ENCODE measurements at places on chromosomes 6 and 20.
A peak's percentile ranks its signal among the peaks of the same experiment; 100 is the strongest.

DNA sequence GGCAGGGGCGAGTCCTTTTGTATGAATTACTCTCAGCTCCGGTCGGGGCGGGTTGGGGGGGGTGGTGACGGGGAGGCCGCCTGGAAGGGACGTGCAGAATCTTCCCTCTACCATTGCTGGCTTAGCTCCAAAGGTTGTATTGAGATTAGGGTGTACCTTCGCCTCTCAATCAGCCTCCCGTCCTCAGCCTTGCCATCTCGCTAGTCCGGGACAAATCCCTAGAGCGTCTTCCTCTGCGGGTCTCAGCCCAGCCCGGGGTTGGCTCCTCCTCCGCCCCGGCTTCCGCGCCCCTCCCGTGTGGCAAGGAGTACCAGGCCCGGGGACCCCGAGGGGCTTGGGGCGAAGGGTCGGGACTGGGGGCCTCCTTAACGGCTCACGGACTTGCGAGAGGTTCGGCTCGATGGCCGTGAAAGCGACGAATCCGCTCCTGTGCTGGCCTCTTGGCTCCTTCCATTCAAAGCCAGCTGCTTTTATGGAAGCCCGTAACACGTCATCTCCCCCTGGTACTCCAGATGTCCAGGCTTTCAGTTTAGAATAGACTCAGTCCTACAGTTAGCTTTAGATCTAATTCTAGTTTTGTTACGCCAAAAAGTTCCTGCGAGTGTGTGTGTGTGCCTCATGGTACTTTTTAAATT lies 636 bp upstream of the EEF1A1 start:
- no peak for DNase-seq

DNA sequence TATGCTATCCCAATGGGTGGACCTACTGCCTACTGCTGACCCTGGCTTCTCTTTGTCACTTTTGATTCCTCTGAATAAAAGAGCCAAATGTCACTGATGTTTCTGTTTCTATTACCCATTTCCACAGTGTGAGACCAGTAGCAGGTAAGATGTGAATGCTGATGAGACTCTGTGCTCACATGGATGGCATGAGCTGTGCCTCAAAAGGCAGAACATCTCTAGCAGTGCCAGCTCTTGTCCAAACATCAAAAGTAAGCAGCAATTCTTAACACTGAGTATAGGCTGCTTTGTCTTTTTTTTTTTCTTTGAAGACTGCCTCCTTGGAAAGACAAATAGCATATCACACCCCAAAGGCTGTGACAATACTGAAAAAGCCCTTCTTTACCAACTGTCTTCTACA lies 459.2 kb upstream of the RUNX2 start:
- DNase-seq: no peak

GRCh38 chr6:79628466-79629288 lies 2.5 kb upstream of the SH3BGRL2 start:
- no peak for DNase-seq

DNA sequence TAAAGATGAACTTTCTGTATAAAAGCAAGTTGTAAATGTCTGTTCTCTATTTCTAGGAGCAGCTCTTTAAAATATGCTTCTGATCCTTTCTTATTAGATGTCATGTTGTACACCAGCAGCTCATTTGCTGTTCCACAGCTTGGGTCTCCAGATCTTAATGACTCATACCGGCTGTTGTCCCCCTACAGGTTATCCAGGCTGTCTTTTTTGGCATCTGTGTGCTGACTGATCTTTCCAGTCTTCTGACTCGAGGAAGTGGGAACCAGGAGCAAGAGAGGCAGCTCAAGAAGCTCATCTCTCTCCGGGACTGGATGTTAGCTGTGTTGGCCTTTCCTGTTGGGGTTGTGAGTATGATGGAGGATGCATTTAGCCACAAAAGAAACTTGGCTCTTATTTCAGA lies 76.0 kb downstream of the AIG1 start:
- no peak for DNase-seq

DNA sequence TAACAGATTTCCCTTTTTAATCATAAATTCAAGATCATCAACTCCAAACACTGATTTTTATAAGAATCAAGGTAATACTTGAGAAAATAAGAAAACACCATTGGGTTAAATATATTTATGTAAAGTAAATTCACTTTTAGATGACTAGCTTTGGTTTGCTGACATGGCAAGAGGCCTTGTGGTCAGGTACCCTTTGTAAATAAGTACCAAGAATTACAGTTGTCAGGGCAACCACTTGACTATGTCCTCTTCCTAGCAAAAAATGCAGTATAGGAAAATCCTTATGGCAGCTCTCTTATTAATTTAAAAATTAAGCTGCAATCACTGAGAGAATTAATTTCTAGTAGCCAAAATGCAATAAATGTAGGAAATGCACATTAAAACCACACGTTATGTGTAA lies 153.8 kb downstream of the INSM1 start:
- DNase-seq: no peak

DNA sequence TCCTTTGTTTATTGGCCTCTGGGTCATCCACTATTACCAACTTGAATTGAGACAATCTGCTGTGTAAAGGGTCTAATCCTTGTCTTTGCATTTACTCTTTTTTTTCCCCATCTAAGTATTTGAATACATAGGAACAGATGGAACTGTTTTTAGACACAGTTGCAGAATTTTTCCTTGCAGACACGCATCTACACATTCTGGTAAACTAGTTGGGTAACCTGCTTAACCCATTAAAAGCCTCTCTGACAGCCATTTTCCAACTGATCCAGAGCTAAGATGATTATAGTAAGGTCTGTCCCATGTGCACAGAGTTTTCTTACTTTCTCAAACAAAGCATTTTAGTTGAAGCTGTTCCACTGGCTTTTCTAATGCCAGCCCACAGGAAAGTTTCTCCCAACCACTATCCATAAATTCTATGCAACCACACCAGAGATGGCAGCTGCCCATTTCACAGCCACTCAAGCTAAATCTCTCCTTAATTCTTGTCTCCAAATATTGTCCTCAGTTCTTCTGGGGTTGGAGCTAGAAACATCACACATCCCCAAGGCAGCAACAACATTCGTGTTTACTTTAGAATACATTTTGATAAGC lies 492.1 kb downstream of the MAFB start:
- no peak for DNase-seq

- no peak for DNase-seq
Measured at GRCh38 chr20:54068495-54068894, 1.9 kb downstream of the BCAS1 start.

GRCh38 chr6:71982389-71982788 lies 96.0 kb downstream of the RIMS1 start:
- no peak for DNase-seq

DNA sequence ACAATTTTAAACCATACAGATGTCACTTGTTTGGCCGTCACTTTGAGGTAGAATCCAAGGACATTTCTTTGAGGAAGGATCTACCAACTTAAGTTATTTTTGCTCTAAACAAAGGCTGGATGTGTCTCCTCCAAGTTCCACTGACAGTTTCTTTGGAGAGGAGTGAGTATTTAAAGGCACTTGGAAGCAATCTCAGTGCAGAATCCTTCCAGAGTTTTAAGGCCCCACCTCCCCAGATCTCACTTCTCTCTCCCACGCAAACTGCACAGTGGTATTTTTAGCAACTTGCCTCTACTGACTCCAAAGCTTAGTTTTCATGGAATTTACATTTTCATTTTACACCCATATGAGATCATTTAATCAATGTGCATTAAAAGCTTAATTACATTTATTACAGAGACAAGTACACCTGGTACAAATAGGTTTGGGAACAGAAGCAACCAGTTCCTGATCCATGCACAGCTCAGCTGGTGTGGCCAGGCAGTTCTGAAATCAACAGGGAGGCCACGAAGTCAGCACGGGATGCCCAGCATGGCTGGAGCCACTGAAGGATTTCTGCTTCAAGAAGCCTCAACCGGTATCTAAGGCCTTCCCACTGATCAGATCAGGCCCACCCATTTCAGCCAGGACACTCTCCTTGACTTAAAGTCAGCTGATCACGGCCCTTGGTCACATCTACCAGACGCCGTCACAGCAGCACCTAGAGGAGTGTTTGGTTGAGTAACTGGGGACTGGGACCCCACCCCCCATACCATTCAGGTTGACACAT lies 109.8 kb downstream of the SYCP2 start:
- no peak for DNase-seq

DNA sequence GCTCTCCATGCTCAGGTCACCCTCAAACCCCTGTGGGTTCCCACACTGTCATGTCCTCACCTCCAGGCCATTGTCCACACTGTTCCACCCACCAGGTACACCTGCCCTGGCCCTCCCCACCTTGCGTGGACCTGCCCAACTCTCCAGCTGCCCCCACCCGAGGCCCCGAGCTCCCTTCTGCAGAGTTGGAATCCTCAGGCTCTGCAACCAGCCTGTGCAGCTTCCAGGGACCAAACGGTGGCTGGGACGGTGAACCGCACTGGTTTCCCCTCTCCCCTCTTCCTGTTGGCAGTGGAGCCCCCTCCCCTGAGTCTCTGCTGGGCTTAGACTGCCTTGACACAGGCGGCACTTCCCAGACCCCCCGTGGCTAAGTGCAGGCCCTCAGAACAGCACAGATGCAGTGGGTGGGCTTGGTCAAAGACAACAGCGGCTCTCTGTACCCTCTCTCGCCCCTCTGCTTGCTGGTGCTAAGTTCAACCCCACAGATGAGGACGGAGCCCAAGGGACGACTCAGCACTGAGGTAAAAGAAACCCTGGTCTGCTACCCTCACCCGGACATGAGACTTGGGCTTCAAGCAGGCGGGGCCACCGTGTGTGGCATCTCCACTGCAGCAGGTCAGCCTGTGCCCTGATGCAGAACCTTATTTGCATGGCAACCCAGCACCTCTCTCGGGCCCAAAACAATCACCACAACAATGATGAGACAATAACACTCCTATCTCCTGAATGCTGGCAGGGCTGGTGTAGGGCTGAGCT lies 11.0 kb downstream of the ZBP1 start:
- DNase-seq: no peak

DNA sequence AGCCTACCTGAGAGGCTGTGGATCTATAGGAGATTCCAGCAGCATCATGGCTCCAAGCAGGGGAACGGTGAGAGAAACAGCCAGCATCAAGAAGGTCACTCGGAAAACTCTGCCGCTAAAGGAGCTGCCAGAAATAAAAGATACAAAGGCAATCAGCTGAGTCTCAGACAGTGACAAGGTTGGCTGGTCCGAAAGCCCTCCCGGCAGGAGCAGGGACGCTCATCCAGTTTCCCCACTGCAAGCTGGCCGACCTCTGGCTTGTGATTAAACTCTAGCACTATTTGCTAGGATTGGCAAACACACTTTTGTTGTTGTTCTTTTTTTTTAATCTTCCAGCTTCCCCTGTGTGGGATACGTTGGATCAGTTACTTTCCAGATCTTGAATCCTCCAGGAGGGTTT lies 8.7 kb downstream of the APMAP start:
- no peak for DNase-seq

- no peak for DNase-seq
Measured at GRCh38 chr20:47638851-47639250, 137.2 kb downstream of the NCOA3 start.

GRCh38 chr20:35934050-35934449 lies 20.3 kb downstream of the SCAND1 start:
- no peak for DNase-seq

GRCh38 chr20:49969234-49969633 lies 13.5 kb upstream of the SNAI1 start:
- DNase-seq: no peak

- DNase-seq: no peak
Measured at GRCh38 chr6:82365016-82365795, 1.6 kb downstream of the TPBG start.

DNA sequence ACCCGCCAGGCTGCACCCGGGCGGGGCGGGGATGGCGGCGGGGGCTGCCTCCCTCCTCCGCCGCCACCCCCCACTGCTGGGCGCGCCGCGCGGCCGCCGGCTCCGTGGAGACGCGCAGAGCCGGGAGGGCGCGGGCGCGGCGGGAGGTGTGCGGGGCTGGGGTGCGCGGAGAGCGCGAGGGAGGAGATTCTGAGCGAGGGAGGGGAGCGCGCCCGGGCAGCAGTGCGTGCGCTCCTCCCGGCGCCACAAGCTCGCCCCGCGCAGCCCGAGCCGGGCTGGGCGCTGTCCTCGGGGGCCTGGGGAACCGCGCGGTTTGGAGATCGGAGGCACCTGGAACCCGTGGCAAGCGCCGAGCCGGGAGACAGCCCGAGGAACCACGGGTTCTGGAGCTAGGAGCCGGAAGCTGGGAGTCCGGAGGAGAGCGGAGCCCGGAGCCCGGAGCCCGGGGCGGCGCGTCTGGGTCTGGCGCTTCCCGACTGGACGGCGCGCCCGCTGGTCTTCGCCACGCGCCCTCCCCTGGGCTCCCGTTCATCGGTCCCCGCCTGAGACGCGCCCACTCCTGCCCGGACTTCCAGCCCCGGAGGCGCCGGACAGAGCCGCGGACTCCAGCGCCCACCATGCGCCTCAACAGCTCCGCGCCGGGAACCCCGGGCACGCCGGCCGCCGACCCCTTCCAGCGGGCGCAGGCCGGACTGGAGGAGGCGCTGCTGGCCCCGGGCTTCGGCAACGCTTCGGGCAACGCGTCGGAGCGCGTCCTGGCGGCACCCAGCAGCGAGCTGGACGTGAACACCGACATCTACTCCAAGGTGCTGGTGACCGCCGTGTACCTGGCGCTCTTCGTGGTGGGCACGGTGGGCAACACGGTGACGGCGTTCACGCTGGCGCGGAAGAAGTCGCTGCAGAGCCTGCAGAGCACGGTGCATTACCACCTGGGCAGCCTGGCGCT lies at the start of gene NTSR1:
Gene NTSR1, plus strand, starts transcription at position 246 of the 946 bp plus-strand sequence. Its CDS starts 372 bp downstream, at position 618.
- DNase-seq: no peak

DNA sequence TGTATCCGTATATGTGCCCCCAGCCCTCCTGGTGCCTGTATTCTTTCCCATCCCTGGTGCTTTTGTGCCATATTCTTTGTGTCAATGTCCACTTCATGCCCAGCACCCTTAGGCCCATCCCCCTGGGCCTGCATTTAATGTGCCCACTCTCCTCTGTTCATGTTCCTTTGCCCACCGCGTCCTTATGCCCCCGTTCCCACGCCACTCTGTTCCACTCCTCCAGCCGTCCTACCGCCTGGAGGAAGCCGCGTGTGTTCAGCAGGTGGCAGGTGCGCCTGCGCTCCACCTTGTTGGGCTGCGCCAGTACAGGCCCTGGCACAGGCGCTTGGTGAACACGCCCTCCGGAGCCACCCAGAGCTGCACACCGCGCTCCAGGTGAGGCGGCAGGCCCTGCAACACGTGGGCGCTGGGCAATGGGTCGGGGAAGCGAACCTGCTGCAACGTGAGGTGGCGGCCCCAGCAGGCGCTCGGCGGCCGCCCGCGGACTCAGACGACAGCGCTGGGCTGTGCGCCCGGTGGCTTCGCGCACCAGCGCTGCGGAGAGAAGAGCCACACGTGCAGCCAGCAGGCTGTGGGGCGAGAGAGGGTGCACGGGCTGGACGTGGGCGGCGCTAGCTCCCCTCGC lies 4.0 kb upstream of the FOXS1 start:
- peak; percentile 69 for DNase-seq

- no peak for DNase-seq
Measured at GRCh38 chr20:57244221-57244585, 22.2 kb downstream of the BMP7 start.

GRCh38 chr20:23048283-23049200 lies 930 bp downstream of the THBD start:
- DNase-seq: peak; percentile 69

GRCh38 chr6:93894521-93894920 lies 475.2 kb upstream of the EPHA7 start:
- no peak for DNase-seq

GRCh38 chr20:40887105-40887504 lies 141.5 kb upstream of the TOP1 start:
- no peak for DNase-seq

Measured in ureter (tissue), 1 donor.